ENCODE measurements at places on chromosomes 1 and 21.

DNA sequence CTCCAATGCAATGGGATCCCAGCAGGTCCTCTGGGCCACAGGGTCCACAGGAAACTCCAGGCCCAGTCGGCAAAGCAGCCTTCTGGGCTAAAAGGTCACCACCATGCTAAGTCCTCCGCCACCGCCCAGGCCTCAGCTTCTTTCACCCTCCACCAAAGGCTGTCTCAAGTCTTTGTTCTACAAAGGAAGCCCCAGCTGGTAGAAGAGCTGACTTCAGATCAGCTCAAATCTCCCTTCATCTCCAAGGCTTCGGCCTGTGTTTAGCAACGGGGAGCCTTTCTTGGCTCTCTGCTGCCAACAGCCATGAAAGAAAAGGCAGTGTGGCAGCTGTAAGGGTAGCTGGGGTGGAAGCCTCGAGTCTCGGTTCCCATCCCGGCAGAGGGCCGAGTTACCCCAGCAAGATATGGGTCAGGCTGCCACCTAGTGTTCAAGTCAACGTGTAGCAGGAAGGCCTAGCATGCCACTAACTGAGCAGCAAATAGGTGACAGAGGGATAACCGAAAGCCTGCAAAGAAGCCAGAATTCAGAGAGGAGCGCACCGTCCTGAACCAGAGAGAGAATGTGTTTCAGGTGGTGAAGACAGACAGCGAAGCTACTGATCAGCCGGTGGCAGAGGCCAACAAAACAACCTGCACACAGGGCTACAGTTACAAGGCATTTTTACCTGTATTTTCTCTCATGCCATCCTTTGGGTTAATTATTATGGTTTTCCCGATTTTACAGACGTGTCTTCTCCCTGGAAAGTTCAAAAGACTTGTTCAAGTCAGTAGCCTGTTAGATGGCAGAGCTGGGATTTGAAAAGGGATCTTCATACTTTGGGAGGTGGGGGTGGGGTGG, 26.8 kb upstream of the CRNN start:
- DNase-seq: peak; percentile 88

DNA sequence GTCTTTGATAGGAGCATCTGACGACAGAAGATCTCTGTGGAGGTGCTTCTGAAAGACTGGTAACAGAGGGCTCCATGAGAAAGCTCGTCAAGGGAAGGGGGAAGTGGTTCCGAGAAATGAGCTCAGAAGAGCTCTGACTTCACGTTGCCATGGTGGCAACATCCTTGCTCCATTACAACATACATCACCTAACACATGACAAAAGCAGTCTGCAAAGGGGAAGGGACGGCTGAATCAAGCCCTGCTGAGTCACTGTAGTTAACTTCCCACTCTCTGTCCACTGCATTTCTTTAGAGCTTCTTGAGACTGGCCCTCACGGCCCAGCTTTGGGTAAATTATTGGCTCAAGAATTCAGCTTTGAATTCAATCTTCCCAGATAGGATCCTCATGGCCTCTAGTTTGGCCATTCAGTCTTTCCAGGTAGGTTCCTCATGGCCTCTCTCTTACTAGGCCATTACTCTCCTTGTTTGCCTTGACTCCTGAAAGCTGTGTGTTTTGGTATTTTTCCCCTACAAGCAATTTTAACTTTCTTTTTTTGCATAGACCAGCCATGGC, 88.0 kb upstream of the ZNF648 start:
- peak; percentile 96 for DNase-seq

- DNase-seq: no peak
Measured at GRCh38 chr1:16088351-16088911, 15.0 kb upstream of the FAM131C start.

- no peak for DNase-seq
Measured at GRCh38 chr1:112061901-112062320, 72.4 kb upstream of the KCND3 start.

DNA sequence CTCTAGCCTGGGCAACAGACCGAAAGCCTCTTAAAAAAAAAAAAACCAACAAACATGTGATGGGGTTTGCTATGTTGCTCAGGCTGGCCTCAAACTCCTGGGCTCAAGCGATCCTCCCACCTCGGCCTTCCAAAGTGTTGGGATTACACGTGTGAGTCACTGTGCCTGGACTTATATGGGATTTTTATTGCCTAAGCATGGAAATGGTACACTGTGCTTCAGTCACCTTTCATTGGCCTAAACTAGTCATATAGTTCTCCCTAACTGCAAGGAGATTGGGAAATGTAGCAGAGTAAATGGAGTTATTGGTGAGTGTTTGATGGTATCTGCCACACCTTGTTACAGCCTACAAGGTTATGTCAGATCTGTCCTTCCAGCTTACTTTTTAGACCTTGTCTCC, 17.2 kb upstream of the MEF2D start:
- no peak for DNase-seq

GRCh38 chr1:44932151-44932550, 54.2 kb downstream of the EIF2B3 start:
- no peak for DNase-seq

- no peak for DNase-seq
Measured at GRCh38 chr21:29231756-29232529, 66.8 kb upstream of the BACH1 start.

- no peak for DNase-seq
Measured at GRCh38 chr21:34792504-34793089, 123.8 kb downstream of the CLIC6 start.

DNA sequence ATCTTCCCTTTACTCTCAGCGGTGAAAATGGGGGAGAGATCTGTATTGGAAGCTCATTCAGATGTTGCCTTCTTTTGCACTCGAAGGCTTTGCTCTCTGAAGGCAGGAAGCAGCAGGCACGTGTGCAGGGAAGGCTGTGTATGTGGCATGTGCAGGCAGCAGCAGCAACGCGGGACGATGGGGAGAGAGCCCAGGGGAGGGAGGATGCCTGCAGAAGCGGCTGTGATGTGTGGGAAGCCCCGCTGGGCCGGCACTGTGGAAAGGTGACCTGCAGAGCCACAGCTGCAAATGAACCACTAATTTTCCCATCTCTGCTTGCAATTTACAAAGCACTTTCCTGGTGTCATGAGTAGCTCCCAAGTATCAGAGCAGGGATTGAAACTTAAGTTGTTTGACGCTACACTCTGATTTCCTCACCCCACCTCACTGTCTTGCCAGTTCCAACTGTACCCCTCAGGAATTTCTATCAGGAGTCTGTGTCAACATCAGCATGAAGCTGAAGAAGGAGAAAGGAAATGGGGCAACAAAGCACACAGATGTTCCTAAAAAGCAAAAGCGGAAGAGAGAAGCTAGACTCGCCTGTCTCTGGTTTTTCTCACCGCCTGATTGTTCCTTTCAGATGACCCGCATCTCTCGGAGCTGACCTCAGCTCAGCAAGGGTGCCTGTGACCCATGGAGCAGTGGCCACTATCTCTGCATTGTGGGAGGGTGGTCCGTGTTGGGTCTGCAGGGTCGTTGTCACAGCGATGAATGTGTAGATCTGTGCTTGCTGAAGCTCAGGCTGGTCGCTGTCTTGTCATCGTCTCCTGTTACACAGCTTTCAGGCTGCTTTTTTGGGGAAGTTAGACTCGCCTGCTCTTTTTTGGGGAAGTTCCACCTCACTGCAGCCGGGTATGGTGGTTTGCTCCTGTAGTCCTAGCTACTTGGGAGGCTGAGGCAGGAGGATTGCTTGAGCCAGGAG, 156.1 kb downstream of the KIF26B start:
- DNase-seq: peak; percentile 80

GRCh38 chr1:224781800-224782199, 147.7 kb upstream of the DNAH14 start:
- DNase-seq: no peak

- DNase-seq: no peak
Measured at GRCh38 chr21:32560896-32561295, 24.4 kb downstream of the TCP10L start.

- DNase-seq: peak; percentile 63
Measured at GRCh38 chr1:87084244-87084836, 169.9 kb downstream of the HS2ST1 start.

DNA sequence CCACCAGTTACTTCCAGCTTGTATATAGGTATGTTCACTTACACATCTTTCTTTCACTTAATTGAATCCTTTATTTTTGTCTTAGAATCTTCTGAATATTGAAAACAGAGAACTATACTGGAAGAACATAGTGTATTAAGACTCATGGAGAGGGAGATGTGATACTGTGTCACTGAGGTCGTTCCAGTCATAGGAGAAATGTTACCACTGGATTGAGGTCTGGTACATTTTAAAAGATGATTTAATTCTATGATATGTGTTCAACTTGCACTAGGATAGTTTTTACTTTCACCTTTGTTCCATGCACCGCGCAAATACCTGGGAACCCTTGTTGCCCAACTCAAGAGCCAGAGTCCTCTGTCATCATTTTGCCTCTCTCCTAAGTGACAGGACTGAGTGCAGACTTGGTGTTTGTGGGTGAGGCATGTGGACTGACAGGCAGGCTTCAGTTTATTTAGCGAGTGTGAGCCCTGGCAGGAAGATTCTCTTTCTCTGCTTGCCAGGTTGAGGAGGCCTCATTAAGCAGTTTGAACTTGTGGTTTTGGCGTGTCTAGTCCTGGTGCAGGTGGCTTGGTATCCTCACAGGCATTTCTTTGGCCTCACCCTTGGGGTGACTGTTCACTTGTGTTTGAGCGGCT, 63.7 kb downstream of the DYRK1A start:
- DNase-seq: no peak

GRCh38 chr1:225979421-225979820, 19.7 kb downstream of the SDE2 start:
- no peak for DNase-seq

GRCh38 chr1:210591214-210591613, 262.5 kb downstream of the HHAT start:
- no peak for DNase-seq

DNA sequence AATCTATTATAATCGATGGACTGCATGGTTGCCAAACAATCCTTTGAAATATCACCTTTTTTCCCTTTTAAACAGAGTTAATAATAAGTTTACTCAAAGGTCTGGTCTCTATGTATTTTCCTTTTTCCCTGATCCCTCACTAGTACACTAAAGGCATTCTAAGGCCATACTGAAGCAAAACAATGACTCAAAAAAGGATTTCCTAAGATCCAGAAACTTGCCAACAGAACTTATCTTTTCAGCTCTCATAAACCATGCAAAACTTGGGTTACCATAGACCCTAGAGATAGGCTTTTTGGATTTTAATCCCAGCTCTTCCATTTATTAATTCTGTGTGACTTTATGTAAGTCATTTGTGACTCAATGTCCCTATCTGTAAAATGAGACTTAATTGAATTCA, 77.1 kb downstream of the IFI44 start:
- DNase-seq: no peak
